ENCODE measurements at places on chromosomes 5 and 9. TPM values are rescaled to one million over a fixed set of nuclear protein-coding genes. Genes with fewer than 3 reads are reported as not detected.
A peak's percentile ranks its signal among the peaks of the same experiment; 100 is the strongest.

ADGRD2 gene
- total RNA-seq, result not detected

IL31RA gene
- not detected for total RNA-seq

IL5 gene
- total RNA-seq, result not detected

RMI1 gene
- 3.3 TPM for total RNA-seq

ALDOB gene
- 0.20 TPM for total RNA-seq

ABL1 gene
- 19.8 TPM for total RNA-seq

PAPPA gene
- total RNA-seq, result 0.44 TPM

AGXT2 gene
- total RNA-seq, result not detected

CNTFR gene
- total RNA-seq, result not detected

TRIP13 gene
- 3.0 TPM for total RNA-seq

TRIO gene
- total RNA-seq, result 69.5 TPM

C5orf58 gene
- not detected for total RNA-seq

HMCN2 gene
- total RNA-seq, result under 0.01 TPM

NUDCD2 gene
- total RNA-seq, result 4.2 TPM

KIF20A gene
- 28.1 TPM for total RNA-seq

SGCD gene
- under 0.01 TPM for total RNA-seq

PALM2AKAP2 gene
- 0.22 TPM for total RNA-seq

RFK gene
- total RNA-seq, result 53.4 TPM

ESM1 gene
- total RNA-seq, result 157 TPM

FNIP1 gene
- 31.0 TPM for total RNA-seq

- peak; percentile 96 for DNase-seq
These were observed 57.8 kb downstream of the ERGIC1 start for GRCh38 chr5:172891716-172892421.

GRCh38 chr5:62603934-62604333 lies 25.3 kb downstream of the LRRC70 start:
- no peak for DNase-seq

DNA sequence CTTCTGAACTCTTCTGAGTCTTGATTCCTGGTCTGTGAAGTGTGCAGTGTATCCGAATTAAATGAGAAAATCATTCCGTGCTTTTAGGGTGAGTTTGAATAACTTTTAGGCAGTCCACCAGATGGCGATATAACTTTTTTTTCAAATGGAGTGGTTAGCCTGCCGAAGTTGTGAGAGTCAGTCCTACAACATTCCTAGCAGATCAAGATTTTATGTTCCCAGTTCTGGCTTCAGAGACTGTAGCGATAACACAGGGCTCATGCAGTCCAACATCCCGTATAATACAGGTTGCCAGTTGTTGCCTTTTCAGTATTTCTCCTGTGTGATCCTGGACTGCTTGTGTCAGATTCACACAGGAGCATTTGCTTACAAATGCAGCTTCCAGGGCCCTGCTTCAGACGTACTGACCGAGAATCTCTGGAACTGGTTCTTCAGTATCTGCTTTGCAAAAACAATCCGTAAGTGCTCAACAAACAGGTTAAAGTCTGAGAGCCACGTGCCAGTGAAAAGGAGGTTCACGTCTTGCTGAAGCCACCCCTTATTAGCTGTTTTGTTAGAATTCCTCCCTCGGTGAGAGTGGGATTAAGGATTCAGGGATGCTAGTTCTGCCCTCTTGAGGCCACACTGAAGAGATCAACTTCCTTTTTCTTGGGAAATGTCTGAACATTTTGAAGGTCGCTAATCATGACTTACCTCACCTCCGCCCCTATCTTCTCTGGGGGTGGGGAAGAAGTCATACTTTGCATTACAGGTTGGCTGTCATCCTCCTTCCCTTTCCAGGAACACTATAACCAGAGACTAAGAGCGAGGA lies 22.8 kb downstream of the SMIM3 start:
- DNase-seq, result peak; percentile 80

DNA sequence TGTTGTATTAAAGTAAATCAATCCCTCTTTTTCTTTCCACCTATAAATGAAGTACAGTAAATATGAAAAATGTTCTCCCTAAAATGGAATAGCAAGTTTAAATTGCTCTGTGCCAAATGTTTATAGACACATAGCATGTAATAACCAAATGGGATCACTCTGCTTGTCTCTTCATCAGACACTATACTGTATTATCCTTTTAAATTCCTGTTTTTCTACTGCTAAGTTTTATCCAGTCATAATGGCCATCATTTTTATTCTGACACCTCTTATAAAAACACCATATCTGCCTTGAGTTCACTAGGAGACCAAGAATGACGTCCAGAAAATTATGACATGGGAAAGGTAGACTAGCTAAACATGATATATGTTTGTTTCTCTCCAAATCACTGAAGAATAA lies 252.8 kb downstream of the CAAP1 start:
- DNase-seq, result no peak

- no peak for DNase-seq
These were observed 9.3 kb downstream of the KIAA1191 start for GRCh38 chr5:176352116-176352878.

DNA sequence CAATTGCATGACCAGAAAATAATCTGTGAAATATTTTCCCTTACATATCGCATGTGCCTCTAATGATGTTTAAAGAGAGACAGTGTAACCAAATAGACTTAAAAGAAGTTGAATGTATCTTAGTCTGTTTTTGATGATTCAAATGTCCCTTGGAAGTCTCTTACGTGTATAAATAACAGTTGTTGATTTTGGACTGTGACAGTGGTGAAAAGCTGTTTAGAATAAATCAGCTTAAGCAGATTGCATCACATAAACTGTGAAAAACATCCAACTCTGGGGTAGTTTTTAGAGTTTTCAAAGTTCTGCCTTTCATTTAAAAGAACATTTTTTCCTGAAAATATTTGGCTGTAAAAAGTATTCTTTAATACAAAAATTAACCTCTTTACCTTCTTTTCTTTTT lies 301.1 kb downstream of the PRR16 start:
- no peak for DNase-seq

DNA sequence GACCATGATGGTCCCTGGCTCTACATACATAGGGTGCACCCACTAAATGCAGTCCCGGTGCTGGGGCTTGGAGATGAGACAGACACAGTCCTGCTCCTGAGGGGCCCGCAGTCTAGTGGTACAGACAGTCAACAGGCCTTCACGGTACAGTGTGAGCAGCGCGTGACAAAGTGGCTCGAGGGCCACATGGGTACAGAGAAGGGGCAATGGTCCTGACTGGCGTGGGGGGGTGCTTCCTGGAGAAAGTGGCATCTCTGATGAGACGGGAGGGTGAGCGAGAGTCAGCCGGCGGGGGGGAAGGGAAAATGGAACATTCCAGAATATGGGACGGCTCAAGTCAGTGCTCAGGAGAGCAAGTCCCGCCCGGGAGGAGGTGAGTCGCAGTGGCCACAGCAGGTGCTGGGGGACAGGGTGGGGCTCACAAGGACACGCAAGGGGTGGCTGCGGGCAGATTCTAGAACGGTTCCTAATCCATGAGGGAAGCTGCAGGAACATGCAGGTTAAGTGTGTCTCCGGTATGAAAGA lies 38.0 kb downstream of the WHRN start:
- no peak for DNase-seq

- no peak for DNase-seq
These were observed 81.0 kb downstream of the MACROH2A1 start for GRCh38 chr5:135318037-135318436.

DNA sequence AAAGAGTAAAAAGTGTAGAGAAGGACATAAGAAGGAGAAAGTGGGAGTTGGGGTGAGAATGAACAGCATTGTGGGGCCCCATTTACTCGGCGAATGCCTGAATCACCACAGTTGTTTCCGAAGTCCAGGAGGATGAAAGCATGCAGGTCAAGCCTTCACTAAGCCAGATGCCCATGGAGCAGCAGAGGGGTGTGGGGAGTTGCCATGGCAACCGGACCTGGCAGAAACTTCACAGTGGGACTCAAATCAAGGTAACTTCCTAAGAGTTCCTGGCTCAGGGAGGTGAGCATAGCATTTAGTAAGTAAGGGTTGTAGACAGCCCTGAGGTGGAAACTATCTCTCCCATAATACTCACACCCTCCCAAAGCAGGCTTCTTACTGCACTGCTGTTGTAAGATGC lies 357.1 kb downstream of the TRIM32 start:
- DNase-seq, result no peak

DNA sequence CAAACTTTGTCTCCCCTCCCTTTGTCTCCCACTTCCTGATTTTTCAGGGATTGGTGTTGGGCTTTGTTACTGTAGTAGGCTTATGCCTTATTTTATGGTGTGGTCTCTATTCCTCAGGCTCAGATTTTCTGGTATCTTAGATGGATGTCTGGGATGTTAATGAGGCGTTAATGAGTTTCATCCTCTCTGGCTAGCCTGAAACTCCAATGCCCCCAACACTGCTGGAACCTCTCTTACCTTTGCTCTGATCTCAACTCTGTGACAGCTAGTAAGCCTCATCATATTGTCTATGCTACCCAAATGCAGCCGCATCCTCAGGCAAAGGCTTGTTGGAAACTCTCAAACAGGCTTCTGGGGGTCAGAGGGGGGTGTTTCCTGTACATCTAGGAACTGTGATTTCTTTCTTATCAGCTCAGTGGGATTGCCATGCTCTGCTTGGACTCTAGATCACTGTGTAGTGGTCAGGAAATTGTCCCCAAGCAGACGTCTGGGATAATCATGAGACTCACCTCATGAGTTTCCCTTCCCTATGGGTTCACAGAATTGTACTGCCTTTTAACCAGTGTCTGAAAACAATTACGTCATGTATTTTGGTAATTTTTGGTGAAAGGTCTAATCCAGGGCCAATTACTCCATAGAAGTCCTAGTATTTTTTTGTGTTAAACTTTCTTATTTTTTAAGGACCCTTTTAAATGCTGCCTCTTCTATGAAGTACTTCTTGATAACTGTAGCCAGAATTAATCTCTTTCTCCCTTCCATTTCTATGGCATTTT lies 88.8 kb upstream of the TRPC7 start:
- no peak for DNase-seq

DNA sequence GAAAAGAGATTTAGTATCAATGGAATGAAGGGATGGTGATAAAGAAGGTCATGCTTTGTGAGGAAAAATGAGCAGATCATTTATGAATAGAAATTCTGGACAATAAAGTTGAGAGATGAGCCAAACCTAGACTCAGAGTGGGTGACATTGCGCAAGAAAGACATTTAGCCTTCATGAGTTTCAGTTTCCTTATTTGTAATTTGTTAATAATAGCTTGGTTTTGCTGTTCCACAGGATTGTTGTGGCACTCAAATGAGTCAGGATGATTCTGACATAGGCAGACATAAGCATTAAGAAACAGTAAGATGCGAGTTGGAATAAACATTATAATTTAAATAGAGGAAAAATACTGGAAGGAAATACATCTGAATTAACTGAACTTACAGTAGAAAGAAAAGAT lies 34.8 kb downstream of the ITGA2 start:
- peak; percentile 88 for DNase-seq

GRCh38 chr5:2196416-2196815 lies 313.7 kb upstream of the IRX4 start:
- DNase-seq, result no peak

DNA sequence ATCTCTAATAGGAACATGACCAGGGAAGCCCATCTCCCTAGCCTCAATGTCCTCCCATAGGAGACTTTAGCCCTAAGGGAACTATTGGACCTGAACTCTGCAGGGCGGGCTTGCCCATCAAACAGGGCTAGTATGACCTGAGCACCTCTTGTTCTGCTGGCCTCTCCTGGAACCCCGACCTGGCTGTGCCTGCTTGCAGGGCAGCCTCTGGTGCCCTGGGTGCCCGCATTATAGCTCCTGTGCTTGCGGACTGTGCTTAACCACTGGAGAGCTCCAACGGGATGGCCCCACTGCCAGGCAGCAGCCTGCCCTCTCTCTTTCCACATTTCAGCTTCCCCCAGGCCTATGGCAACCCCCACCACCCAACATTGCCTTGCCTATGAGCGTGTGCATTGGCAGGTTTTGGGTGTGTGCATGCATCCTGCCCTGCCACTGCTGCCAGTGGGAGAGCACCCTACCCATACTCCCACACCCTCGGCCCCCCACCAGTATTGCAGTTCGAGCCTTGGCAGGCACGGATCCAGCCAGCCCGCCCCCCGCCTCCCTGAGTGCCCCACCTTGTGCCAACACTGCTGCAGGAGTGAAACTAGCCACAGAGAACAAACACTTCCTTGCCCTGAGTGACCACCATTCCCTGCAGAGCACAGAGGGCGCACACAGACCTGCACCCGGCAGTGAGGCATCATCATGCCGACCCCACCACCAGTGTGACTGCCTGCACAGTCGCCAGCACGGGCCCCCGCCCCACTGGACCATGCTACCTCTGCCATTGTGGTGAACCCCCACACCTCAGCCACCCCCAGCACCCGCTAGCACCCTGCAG lies 1123.8 kb upstream of the CDH6 start:
- no peak for DNase-seq

DNA sequence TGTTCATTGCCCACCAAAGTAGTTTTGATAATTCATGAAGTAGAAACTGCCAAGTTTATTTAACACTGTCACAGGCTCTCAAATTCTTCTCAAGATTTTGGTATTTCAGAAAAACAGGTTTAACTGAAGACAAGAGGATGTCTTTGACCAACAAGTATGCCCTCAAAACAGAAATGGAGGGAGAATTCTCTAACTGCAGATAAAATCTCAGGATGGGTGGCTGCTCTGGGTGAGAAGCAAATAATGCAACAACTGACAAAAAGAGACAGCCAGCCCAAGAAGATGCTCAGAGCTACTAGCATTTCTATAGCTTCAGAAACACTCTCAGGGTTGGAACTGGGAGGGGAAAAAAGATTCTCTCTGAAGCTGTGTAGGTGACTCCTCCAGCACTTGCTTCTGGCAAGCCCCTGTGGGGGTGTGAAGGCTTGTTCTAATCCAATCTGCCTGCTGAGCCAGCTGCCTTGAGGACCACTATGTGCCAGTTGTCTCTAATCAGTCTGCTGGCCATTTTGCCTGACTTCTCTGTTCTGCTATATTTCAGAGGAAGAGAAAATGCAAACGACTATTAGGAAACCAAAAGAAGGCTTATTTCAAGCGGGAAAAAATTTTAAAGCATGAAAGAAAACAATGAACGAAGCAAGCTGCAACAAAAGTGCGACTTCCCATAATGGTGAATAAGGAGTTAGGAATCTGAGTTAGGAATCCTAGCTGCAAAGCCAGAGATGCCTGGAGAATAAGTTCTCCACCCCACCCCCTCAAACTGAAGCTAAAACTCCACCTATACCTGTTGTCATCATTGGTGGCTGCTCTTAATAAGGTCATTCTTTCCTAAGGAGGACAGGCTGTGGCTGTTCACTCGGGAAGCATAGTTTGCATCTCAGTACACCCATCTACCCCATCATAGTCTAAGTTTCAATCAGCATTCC lies 147.5 kb downstream of the GNAQ start:
- DNase-seq, result peak; percentile 14

GRCh38 chr5:42951293-42951840 lies 88.8 kb downstream of the ANXA2R start:
- DNase-seq, result peak; percentile 61

GRCh38 chr5:17989036-17989435 lies 354.8 kb downstream of the TAF11L14 start:
- no peak for DNase-seq

- DNase-seq, result peak; percentile 27
These were observed 19.8 kb downstream of the PALM2AKAP2 start for GRCh38 chr9:109799792-109800191.

- DNase-seq, result peak; percentile 77
These were observed 277.4 kb downstream of the AOPEP start for GRCh38 chr9:95003689-95004410.

GRCh38 chr9:16180546-16180945 lies 627.7 kb downstream of the CCDC171 start:
- DNase-seq, result no peak

All from lung microvascular endothelial cell (primary cell).